ENCODE measurements at places on chromosomes 11 and 22. TPM values are rescaled to one million over a fixed set of nuclear protein-coding genes. Genes with fewer than 3 reads are reported as not detected.

The DDTL gene
- not detected for total RNA-seq

The PIH1D2 gene
- 1.7 TPM for total RNA-seq

DNA sequence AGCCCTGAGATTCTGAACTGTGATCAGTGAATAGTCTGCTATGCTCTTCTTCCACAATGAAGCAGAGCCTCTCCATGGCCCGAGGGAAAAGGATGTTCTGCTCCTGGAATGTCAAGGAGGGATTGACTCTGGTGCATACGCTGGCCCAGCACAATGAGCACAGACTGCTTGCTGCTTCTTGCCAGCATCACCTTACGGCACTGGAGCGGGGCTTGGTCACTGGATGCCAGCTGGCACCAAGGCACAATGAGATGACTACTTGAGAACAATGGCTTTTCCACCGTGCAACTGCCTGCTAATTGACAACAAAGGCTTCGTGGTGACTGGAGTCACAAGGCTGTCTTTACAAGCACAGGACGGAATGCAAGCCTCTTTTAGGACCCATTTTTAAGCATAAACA lies 139.2 kb downstream of the DSCAML1 start:
- H3K27me3 ChIP-seq: peaks cover 100% of the 10 kb centered on the region
- no peak overlapping the region for H3K4me3 ChIP-seq
- no peak for DNase-seq
- no peak overlapping the region for H3K27ac ChIP-seq

GRCh38 chr11:9895006-9895405 lies 231.1 kb downstream of the SWAP70 start:
- no peaks in the 10 kb centered on the region for H3K27me3 ChIP-seq
- DNase-seq: peak; percentile 40
- peak overlapping the region; percentile 3 for H3K27ac ChIP-seq

Data from PC-3 (cell line).